ENCODE measurements at places on chromosomes 13 and 19. TPM values are rescaled to one million over a fixed set of nuclear protein-coding genes. Genes with fewer than 3 reads are reported as not detected.

DNA sequence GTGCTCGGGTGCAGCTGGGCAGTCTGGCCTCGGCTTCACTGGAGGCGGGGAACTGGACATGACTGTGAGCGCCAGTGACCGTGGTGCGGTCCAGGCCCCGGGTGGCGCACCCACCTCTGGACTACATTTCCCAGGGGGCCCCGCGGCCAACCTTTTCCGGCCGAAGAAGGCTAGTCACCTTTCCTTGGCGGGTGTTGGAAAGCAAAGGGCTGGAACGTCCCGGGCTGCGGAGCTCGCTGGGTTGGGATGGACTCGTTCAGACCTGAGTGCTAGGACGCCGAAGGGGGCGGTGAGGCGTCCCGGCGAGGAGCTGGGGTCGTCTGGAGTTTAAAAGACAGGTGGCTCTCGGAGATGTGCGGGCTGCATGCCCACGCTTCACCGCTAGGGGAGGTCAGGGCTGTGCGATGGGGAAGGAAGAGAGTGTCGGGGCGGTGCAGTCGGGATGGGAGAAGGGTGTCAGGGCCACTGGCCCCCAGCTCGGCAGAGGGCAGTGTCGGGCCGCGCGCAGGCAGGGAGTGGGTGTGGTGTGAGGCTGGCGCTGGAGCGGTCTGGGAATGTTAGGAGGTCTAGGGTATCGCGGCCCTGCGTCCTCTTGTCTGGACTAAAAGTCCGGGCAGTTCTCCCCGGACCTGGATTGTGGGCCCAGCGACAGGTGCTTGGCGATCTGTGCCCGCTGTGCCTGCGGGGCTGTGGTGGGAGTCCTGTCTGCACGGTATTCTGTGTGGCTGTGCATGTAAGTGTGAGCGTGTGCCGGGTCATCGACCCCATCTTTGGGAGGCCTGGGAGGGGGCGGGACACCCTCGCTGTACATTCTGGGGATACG is 57.1 kb downstream of the ZNF568 start:
- DNase-seq, result peak; percentile 86

GRCh38 chr19:38031423-38031770 is 124.4 kb downstream of the SIPA1L3 start:
- no peak for DNase-seq

- DNase-seq, result peak; percentile 99
These were observed 44.3 kb downstream of the ZNF611 start for GRCh38 chr19:52690369-52691214.

DNA sequence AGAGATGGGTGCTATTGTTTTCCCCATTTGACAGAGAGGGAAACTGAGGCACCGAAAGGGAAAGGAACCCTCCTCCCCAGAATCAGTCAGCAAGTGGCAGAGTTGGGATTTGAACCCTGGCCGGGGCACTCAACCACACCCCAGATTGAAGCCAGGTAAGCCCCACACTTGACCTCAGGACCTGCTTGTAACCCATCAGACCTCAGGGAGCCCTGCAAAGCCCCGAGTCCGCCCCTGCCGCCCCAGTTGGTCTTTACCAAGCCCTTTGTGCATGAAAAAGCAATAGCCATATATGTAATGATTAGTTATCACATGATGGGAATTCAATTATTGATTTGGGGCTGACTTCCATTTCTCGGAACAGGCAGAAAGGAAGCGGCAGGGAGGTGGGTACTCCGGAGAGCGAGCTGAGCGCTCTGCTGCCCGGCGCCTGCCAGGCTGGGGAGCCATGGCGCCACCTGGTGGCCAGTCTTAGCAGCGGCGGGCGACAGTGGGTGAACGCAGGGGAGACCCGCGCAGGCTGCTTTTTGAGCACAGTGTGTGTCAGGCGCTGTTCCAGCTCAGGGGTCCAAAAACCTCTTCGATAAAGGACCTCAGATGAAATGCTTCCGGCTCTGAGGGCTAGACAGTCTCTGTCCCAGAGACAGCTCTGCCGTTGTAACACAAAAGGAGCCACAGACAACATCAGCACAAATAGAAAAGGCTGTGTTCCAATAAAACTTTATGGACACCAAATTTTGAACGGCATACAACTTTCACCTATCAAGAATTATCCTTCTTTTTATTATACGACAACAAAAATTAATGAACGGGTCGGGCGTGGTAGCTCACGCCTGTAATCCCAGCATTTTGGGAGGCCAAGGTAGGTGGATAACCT is 82.9 kb upstream of the CACNA1A start:
- DNase-seq, result peak; percentile 94

GRCh38 chr13:43273362-43273761 is 250.0 kb downstream of the DNAJC15 start:
- no peak for DNase-seq

Gene ZNF491
- total RNA-seq, result 2.0 TPM

DNA sequence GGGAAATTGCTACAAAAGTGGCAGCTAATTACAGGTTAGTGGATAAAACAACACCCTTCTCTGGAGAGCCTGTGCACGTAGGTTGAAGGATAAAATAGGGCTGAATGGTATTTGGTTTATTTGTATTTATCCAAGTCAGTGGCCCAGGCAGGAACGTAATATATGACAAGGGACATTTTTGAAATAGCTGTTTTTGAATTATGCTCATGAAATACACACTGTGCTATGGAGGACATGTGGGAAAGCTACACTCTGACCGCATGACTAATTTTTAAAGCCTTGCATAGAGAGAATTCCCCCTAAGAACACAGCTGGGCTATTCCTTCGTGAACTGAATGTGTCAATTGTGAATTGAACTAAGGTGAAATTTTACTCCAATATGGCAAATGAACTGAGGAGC is 292.1 kb upstream of the MAB21L1 start:
- no peak for DNase-seq

DNA sequence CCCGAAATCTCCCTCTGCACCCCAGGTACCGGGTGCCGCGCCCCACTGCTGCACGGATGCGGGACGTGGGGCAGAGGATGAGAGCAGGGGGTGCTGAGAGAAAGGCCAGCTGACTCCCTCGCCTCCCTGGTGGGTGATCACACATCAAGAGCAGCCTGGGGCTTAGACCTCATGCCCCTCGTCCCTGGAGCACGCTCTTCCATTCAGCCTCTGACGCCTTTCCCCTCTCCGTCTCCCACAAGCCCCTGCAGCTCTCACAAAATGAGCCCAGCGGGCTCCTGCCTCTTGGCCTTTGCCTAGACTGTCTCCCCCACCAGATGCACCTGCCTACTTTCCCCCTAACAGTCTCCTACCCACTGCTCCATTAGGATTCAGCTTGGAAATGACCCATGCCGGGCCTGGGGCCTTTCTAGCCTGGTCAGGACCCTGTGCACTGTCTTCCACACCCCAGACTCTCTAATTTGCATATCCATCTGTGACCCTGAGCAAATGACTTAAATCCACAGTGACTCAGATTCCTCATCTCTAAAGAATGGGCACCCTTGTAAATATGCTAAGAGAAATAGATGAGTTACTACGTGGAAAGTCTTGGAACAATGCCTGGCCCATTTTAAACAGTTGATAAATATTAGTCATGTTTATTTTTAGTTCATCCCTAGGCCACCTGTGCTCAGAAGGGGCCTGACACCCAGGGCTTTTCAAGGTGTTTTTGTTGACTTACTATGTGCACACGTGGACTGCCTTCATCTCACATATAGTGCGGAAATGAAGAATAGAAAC is 582 bp upstream of the PTPRH start:
- DNase-seq, result no peak

Gene WDR87
- total RNA-seq, result not detected

Gene CYP4F2
- total RNA-seq, result not detected

Gene SGCG
- 2.5 TPM for total RNA-seq

GRCh38 chr13:27665333-27665732 is 43.6 kb downstream of the POLR1D start:
- no peak for DNase-seq

Gene ZNF616
- 14.2 TPM for total RNA-seq

Gene ZNF560
- total RNA-seq, result 0.15 TPM

Gene ZNF723
- not detected for total RNA-seq

DNA sequence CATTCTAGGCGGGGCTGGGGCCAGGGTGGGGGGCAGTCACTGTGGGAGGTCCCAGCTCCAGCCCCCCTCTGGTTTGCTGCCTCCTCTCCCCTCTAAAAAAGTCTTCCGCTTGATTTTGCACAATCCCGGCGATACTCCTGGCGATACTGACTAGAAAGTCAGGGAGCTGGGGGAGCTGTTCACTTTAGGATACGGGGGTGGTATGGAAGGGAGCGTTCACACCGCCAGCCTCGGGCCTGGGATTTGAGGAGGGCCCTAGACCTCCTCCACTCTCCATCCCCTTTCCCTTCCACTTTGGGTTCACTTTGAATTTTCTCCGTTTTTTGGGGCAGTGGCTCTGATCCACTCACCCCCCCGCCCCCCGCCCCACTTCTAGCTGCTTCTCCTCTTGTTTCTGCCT is 35.0 kb downstream of the KEAP1 start:
- no peak for DNase-seq

- DNase-seq, result no peak
These were observed 22.3 kb upstream of the CLDN10 start for GRCh38 chr13:95530178-95530577.

Gene ADAMTSL5
- 5.3 TPM for total RNA-seq

All from left lung (tissue), 14 donors.